ENCODE measurements at places on chromosomes 5 and 9.

DNA sequence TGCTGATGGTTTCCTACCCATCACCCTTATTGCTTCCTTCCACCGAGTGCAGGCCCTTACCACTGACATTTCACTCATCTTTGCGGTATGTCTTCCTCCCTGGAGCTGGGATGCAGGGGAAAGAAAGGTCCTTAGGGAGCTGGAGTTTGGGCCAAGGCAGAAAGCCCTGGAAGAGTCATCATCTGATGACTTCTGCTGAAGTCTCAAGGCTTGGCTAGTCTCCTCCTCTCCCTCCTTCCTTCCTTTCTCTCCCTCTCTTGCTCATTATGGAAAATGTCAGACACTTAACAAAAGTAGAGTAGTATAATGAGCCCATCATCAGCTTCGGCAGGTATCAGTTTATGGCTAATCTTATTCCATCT is 40.0 kb downstream of the LARP1 start:
- DNase-seq, result no peak

DNA sequence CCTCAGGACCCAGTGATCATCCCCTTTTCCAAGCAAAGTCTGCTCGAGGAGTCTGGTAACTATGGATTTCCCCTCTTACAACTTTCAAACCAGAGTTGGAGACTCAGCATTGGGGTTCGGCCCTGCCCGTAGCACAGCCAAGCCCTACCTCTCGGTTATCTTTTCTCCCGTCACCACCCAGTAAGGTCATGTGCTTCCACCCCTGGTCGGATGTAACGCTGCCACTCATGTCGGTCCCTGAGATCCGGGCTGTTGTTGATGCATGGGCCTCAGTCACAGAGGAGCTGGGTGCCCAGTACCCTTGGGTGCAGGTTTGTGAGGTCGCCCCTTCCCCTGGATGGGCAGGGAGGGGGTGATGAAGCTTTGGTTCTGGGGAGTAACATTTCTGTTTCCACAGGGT is 1.2 kb downstream of the GALT start:
- DNase-seq, result no peak

- DNase-seq, result no peak
These were observed 69.8 kb downstream of the ESM1 start for GRCh38 chr5:54915466-54916027.

GRCh38 chr9:109289186-109289585 is 31.7 kb downstream of the EPB41L4B start:
- DNase-seq, result no peak

- no peak for DNase-seq
These were observed 17.5 kb upstream of the NDUFS4 start for GRCh38 chr5:53542926-53543325.

DNA sequence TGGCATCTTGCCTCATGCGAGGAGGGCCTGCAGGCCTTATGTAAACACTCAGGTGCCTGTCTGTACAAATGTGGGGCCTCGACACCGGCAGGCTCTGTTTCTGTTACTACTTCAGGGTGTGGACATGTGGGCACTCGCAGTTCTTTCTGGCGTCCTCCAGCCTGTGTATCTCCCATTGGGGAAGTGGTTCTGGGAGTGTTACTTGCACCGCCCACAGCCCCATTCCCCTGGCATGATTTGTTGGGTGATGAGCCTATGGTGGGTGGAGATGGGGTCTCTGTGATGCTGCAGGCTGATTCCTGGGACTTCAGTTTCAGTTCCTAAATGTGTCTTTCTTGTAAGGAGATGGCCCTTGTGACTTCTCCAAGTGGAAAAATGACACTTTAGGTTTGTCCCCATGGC is 82.1 kb upstream of the PITX1 start:
- DNase-seq, result no peak

DNA sequence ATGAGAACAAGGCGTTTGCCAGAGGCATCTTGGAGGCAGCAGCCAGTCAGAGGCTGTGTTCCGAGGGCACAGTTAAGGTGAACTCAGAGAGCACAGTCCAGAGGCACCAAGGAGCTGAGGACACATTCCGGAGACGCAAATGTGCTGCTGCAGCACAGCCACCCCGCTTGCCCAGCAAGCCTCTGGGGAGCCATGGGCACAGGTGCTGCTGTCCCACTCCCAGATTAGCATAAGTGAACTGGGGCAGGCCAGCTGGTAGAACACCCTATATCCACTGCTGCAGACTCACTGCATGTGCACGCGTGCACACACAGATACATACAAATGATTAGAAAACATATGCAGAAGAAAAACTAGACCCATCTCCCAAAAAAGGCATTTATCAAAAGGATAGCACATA is 164.5 kb downstream of the EBF1 start:
- no peak for DNase-seq

- DNase-seq, result no peak
These were observed 36.2 kb downstream of the STC2 start for GRCh38 chr5:173291722-173292658.

- no peak for DNase-seq
These were observed 5.8 kb downstream of the GCNT4 start for GRCh38 chr5:75046366-75047142.

DNA sequence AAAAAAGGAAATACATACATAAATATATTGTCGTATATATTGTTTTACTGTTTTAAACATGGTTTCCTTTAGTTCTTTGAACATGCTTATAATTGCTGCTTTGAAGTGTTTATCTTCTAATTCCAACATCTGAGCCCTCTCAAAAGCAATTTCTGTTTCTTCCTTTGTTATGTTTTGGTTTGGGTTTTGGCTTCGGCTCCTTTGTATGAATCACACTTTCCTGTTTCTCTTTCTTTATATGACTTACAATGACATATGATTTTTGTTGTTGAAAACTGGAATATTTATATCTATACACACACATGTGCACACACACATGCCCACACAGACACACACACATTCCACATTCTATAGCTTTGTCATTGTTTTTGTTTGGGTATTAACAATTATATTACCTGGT is 1206.7 kb downstream of the CDH12 start:
- DNase-seq, result no peak

- DNase-seq, result no peak
These were observed 16.3 kb downstream of the PDGFRB start for GRCh38 chr5:150139334-150139733.

DNA sequence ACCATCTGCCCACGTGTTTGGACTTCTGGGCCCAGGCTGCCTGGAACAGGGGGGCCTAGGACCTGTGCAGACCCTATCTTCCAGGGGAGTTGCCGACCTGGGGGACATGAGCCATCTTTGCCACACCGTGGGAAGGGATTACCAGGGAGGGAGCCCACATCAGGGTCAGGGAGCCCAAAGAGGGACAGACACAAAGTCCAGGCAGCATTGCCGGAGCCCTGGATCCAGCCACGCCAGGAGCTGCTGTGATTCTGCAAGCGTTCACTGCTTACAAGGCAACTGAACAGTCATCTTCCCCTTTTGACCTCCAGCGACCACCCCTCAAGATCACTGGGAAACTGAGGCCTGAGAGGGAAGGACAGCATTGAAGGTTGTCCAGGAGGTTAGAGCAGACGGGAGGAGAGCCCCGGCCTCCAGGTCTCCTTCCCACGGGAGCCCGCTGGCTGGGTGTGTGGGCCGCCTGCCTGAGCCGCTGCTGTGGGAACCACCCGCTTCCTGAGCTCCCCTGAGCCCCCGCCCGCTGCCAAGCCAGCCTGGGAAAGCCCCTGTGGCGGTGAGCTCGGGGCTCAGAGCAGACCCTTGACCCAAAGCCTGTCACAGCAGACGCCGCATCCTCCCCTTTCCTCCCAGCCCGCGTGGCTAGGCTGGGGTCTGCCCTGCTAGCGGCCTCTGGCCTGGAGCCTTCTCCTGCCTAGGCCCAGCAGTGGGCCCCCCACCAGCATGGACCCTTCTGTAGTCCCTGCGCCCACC is 17.1 kb upstream of the NOTCH1 start:
- DNase-seq, result no peak

DNA sequence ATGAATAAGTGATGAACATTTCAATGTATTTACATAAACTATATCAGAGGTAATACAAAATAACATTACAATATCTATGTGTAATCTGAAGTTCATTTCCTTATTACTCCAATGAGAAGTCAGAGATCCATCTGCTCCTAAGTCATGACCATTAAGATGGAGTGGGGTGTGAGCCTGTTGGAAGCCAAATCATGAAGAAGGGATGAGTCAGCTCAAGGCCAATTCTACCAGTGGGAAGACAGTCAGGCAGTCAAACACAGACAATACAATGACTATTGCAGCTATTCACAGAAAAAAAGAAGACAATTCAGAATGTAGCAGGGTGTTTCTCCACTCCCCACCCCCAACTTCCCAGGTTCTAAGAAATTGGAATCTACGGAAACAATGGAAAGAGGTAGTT is 155.0 kb downstream of the NFIB start:
- DNase-seq, result no peak

DNA sequence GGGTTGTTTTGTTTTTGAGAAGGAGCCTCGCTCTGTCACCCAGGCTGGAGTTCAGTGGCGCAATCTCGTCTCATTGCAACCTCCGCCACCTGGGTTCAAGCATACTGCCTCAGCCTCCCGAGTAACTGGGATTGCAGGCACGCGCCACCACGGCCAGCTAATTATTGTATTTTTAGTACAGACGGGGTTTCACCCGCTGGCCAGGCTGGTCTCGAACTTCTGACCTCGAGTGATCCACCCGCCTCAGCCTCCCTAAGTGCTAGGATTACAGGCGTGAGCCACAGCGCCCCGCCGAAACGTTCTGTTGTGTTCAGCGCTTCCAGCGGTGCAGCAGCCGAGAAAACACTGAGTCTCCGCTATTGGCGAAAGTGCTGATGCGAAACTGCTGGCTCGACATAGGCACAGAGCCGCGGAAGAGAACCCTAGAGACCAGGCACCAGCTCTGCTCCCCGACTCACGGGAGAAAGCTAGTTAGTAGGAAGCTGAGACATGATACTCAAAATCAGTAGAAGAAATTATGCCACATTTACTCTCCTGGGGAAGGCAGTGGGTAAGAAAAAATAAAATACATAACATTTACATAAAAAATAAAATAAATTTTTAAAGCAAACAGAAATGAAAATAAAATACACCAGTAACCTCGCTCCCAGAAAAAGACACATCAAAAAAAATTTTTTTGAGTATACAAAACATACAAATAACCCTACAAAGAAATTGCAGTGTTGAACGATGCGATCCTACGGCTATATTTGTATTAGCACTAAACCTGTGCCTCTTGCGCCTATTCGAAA is 31.6 kb downstream of the ANXA2R start:
- peak; percentile 85 for DNase-seq

GRCh38 chr9:4600368-4600767 is 61.7 kb upstream of the PLPP6 start:
- DNase-seq, result no peak

DNA sequence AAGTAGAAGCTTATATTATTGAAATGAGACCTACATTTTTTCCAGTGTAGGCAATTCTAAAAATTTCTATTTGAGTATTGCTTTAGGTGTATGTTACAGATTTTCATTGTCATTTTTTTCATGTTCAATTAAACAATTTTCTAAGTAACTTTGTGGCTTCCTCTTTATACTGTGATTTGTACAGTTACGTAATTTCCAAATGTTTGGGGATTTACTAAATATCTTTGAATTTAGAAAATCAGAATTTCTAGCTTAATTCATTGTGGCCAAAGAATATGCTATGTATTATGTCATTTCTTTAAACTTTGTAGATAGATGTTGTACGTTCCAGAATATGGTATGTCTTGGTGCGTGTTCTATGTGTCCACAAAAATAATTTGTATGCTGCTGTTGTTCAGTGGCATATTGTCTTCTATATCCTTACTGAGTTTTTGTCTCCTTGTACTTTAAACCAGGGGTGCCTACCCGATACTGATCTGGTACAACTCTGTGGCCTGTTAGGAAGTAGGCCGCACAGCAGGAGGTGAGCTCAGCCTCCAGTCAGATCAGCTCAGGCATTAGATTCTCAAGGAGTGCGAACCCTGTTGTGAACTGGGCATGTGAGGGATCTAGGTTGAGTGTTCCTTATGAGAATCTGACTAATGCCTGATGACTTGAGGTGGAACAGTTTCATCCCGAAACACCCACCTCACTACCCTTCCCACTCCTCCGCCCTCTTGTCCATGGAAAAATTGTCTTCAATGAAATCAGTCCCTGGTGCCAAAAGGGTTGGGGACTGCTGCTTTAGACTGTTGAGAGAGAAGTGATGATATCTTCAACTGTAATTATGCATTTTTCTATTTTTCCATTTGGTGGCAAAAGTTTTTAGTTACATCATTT is 63.5 kb downstream of the UBE2R2 start:
- no peak for DNase-seq

DNA sequence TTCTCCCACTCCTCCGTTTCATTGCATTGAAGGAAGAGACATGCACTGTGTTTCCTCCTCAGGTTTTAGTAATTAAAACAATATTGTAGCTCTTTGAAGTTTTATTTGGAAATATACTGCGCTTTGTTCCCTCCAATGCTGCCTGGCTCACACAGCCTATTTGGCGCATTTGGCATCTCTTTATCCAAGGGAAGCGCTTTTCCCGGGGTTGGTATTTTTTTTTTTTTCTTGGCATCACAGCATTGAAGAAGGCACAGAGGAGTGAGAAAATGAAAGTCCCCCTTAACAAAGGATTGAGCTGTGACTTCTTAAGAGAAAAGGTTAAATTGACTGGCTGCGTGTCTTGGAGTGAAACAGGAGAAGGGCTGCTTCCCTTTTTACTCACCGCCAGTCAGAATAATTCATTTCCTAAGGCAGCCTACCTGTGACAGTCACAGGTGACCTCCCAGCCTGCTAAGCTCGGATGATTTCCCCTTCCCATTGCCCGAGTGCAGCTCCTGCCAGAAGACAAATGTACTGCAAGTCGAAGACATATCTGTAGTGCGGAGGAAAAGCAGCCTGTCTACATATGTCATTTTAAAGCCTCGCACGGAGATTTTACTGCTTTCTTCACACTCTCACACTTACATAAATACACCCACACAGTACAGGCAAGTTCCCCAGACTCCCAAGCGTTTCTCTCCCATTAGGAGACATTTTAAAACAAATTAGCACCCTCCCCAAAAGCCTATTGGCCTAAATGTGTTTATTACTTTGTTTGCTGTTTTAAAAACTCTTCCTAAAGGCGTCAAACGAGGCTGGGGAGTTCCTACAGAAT is 665.5 kb upstream of the ZNF608 start:
- DNase-seq, result no peak
